ENCODE measurements at places on chromosomes 11 and 22.

- no peak for DNase-seq
Measured at GRCh38 chr11:79610678-79611077, 169.8 kb upstream of the TENM4 start.

- DNase-seq = no peak
Measured at GRCh38 chr11:38191101-38191500, 1593.1 kb upstream of the RAG2 start.

DNA sequence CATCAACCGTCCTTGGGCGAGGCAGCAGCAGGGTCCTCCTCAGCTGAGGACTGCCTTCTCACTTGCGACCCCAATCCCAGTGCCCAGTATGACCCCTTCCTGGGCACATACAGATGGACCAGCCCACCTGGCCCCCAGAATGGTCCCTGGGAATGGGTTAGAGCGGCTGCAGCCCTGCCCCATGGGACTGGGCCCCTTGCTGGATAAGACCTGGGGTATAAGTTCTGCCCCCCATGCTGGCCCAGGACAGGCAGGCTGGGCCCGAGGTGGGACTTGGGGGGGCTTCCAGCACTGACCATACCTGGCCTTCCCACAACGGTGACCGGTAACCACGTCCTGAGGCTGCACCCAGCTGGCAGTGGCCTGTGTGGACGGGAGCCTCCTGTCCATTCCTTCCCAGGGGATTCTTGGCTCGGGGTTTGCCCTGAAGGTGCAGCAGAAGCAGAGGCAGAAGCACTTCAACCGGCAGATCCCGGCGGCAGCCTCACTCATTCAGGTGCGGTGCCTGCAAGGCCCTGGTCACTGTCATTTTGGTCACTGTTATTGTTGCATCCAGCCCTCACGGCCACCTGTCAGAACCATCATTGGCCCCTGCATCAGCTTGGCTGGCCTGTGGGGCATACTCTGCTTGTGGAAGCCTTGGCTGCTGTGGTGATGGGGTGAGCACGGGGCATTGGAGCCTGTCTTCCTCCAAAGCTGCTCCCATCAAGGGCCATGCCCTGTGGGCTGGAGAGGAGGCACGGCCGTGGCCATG is 114.8 kb downstream of the KCNQ1OT1 start:
- DNase-seq = no peak

GRCh38 chr22:17381192-17381913 is 12.1 kb downstream of the CECR2 start:
- no peak for DNase-seq

DNA sequence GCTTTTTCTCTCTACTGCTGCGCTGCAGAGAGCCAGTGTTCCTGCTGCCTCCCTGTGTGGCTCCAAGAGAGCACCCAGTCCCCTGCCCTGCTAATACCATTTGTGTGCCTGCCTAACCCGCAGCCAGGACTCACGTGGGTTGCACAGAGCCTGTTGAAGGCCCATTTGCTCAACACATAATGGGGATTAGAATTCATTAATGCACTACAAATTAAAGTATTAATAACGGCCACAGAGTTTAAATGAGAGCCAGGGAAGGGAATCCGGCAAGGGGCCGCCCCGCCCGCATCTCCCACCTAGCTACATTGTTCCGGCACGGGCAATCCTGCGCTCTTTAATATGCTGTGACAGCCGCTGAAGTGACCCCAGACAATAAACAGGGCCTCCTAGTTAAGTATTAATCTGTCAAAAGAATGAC is 211.3 kb downstream of the NXPE2 start:
- DNase-seq = no peak

- no peak for DNase-seq
Measured at GRCh38 chr11:120633616-120634393, 122.3 kb downstream of the GRIK4 start.

DNA sequence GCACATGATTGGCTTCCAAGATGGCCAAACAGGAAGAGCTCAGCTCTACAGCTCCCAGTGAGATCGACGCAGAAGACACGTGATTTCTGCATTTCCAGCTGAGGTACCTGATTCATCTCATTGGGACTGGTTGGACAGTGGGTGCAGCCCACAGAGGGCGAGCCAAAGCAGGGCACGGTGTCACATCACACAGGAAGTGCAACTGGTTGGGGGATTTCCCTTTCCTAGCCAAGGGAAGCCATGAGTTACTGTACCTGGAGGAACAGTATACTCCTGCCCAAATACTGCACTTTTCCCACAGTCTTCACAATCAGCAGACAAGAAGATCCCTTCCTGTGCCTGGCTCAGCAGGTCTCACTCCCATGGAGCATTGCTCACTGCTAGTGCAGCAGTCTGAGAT is 131.2 kb downstream of the DLG2 start:
- no peak for DNase-seq

DNA sequence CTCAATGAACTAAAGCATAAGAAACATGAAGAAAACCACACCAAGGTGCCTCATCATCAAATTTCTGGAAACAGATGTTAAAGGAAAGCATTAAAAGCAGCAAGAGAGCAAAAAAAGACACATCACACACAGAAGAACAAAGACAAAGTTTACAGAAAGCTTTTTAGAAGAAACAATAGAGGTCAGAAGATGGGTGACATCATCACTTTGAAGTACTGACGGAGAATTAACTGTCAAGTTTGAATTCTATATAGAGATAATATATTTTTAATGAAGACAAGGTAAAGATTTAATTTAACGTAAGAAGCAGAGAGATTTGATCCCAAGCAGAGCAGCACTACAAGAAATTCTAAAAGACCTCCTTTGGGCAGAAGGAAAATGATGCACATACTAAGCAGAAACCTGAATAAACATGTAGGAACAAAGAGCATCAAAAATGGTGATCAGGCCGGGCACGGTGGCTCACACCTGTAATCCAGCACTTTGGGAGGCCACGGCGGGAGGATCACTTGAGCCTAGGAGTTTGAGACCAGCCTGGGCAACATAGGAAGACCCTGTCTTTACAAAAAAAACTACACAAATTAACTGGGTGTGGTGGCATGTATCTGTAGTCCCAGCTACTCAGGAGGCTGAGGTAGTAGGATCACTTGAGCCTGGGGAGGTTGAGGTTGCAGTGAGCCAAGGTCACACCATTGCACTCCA is 63.3 kb upstream of the RTL6 start:
- no peak for DNase-seq

- no peak for DNase-seq
Measured at GRCh38 chr22:30262112-30262511, 4.5 kb downstream of the OSM start.
